ENCODE measurements at places on chromosomes 1 and 21.

- DNase-seq: no peak
Measured at GRCh38 chr1:200302921-200303290, 106.9 kb downstream of the ZNF281 start.

DNA sequence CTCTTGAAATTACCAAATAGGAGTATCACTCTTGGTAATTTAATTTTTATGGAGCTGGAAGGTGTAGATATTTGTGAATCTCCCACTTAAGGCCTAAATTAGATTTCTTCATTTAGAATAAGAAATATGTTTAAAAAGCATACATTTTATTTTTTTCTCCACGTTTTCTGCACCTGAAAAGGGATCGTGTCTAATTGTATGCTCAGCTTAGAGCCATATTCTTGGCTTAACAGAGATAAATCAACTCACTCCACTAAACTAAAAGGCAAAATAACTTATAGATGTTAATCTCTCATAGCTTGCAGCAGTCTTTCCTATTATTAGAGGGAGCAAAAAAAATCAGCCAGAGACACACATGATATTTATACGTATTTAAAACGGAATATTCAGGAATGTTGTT, 336.8 kb upstream of the SGIP1 start:
- DNase-seq: no peak

DNA sequence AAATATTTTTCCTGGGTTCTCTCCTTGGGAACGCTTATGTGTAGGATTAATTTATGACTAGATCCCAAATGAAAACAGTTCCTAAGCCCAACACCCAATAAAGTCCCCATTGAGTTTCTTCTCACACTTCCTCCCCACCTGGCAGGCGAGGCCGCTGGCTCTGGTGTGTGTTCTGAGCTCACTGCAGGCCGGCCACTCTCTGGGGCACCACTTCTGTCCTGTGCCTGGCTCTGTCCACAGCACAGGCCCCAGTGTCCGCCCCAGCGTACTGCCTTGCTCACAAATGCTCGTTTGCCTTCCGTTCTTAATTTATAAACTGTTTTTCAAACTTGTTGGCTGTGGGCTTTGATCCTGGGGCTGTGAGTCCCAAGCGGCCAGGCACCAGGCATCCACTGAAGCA, 90.6 kb downstream of the TLR5 start:
- no peak for DNase-seq

DNA sequence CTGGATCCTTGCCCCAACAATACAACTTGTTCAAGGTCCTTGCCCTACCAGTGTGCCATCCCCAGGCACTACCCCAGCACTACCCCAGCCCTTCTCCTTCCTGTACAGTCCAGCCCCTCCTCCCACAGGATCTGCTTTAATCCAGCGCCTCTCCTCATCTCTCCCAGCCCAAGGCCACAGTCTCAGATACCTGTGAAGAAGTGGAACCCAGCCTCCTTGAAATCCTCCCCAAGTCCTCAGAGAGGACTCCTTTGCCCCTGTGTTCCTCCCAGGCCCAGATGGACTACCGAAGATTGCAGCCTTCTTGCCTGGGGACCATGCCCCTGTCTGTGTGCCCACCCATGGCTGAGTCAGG, 6.5 kb upstream of the CDC20 start:
- DNase-seq: no peak

DNA sequence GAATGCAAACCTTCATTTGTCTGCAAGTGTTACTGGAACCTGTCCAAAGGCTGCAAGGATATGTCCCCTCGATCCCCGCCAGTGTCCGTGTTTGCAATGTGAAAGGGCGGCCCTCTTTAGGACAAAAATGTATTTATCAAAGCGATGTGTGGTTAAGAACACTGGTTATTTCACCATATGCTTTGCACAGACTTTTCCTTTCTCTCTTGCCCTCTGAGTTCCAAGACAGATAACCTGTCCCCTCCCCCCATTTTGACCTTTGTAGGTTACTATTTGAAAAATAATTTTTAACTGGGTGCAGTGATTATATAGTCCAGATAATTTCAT, 1.8 kb downstream of the CHRM3 start:
- no peak for DNase-seq

Data from activated naive CD4-positive, alpha-beta T cell treated with anti-CD3 and anti-CD28 coated beads, Interleukin-2, amount 10 ng/mL, durations not matched to agents 7 days and 5 days (primary cell).